ENCODE measurements at places on chromosomes 16 and 17.

DNA sequence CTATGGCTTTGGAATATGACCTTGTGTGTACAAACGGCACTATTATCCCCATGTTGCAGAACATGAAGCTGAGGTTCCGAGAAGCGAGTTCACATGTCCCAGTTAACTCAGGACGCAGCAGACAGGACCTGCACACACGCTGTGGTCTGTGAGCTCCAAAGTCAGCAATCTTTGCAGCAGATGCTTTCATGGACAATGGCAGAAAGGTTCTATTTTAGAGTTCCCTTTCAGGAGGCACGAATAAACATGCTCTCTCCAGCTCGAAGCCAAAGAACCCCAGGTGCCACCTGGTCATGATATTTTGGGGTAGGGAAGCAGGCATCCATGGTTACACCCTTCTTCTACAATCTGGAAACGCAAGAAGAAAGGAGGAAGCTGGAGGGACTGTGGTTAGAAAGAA is 412.0 kb downstream of the TMEM114 start:
- no peak for DNase-seq

DNA sequence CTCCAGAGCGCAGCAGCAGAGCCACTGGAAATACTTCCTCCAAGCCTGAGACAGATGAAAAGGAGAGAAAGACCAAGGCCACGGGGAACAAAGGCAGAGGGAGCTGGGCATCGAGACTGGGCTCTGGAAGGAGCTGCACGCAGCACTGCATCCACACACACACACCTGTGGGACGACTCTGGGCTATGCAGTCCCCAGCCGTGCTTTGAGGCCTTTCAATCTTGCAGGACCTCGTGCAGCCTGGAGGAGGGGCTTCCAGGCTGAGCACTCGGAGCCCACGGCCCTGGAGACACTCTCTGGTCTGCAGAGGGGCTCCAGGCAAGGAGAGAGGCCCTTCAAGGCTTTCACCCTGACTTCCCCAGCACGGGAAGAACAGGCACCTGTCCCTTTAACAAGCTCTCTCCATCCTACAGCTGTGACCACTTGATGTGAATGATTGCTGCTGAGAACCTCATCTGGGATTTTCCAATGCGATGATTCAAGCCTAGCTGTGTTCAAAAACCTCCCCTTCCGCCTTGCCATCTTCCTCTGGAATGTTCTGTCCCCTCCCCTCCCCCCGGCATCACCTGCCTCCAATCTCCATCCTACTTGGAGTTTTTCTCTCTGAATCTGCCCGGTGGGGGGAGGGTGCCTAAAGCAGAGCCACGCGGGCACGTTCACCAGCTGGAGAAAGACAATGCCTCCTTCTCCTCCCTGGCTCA is 37.5 kb downstream of the RBFOX3 start:
- DNase-seq = peak; percentile 52

GRCh38 chr16:3642397-3643094 is 11.9 kb upstream of the DNASE1 start:
- peak; percentile 86 for DNase-seq

GRCh38 chr16:85878875-85879274 is 20.1 kb upstream of the IRF8 start:
- no peak for DNase-seq

GRCh38 chr16:48117217-48118105 is 38.3 kb downstream of the ABCC12 start:
- peak; percentile 95 for DNase-seq

- DNase-seq = peak; percentile 88
Observed at GRCh38 chr16:85002608-85003007, 8.7 kb downstream of the ZDHHC7 start.

DNA sequence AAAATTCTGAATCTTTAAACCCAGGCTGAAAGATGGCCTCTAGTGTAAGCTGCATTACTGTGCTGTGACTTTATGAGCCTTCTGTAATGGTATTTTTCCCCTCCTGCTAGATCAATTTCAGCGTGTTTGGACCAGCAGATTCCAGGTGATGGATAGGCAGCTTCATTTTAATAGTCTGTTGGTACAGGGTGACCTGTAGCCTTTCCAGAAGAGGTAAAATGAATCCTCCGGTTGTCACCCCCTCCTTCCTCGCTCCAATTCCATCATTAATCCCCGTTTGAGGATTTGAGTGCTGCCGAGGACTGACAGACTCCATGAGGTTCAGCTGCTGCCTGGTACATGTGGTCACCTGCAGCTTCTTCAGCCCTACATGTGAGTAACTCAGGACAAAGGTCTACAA is 48.9 kb downstream of the MYH3 start:
- DNase-seq = peak; percentile 30

DNA sequence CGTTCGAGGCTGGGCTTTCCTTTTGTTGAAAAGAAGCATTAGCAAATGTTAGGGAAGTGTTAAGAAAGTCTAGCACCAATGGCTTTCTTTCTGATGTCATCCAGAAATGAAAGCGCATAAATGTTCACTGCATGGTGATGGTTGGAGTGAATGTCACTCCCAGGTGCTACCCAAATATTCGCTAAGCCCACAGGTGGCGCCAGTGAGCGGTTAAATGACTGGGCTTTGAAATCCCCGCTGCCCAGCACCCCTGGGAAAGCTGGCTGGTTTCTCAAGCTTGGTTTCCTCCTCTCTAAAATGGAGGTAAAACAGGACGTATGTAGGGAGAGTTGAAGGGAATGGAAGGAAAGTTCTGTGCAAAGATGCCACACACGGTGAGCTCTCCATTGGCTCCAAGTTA is 104.4 kb downstream of the IRX5 start:
- no peak for DNase-seq

DNA sequence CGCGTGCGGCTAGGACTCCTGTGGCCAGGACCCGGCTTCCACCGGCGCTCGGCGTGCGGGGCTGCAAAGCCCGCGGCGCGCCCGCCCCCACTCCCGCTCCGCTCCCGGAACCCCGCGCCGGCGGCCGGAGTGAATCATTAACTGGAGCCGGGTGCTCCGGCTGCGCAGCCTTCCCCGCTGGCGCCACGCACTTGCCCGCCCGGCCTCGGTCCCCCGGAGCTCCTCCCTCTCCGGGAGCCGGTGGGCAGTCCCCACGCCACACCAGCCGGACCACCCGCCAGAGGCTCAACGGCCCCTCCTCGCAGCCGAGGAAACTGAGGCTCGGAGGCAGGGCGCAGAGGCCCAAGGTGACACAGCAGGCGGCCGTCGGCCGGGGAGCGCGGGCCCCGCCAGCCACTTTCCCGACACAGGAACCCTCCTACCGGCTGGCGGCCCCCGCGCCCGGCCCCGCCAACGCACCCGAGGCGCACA is 580 bp downstream of the BCAR1 start:
- peak; percentile 99 for DNase-seq

DNA sequence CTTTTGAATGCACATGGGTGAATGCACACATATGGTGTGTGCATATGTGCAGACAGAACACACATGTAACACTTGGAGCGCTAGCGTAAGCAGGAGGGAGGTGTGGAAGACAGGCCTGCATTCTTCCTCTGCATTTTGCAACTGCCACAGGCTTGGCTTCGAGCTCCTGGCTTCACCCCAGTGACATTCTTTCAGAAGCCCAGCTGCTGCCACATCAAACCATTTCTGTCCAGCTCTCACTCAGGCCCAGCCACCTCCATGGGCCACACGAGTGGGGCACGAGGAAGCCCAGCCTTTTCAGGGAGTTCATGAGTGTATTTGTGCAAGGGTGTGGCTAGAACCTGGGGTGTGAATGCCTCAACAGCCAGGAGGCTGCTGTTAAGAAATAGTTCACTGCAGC is 18.8 kb downstream of the LGALS3BP start:
- peak; percentile 36 for DNase-seq

- no peak for DNase-seq
Observed at GRCh38 chr17:76155988-76156661, 15.1 kb upstream of the FOXJ1 start.

- no peak for DNase-seq
Observed at GRCh38 chr16:15640966-15641365, 2.0 kb downstream of the MARF1 start.

- no peak for DNase-seq
Observed at GRCh38 chr17:38619937-38620550, 14.3 kb upstream of the SRCIN1 start.

GRCh38 chr17:58121925-58122324 is 26.3 kb upstream of the OR4D1 start:
- peak; percentile 65 for DNase-seq

DNA sequence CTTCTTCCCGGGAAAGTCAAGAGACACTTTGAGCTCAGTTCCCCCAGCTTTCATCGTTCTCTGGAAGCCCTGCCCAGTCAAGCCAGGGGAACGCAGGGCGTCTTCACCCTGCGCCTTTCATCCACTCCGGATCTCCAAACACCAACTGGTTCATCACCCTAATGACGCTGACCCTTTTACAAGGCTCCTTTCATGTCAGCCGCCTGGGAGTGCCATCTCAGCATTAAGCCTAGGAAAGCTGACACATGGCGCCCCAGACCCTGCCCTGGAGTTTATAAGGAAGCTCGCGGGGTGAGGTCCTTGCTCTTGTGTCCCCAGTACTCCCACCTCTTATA is 594 bp upstream of the DNAJC7 start:
- peak; percentile 89 for DNase-seq

GRCh38 chr16:72894293-72895151 is 153.4 kb downstream of the ZFHX3 start:
- DNase-seq = peak; percentile 84

DNA sequence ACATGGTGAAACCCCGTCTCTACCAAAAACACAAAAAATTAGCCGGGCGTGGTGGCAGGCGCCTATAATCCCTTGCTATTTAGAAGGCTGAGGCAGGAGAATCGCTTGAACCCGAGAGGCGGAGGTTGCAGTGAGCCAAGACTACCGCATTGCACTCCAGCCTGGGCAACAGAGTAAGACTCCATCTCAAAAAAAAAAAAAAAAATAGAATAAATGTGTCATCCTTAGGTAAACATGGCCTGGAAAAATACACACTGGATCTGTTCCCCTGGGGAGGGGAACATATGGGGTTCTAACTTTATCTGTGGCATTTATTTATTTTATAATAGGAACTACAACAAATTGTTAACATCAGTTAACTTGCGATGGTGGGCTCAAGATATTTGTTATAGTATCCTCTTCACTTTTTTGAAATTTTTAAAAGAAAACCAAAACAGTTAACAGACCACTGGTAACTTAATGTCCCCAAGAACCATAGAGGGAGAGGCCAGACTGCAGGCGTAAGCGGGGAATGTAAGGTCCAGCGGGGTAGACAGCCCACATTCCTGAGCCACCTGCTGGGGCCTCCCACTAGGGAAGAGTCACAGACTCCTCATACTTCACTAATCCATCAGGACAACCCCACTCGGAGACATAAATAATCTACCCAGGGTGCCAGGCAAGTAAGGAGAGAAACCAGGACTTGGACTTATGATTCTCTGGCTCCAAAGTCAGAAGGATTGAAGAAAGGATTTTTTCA is 12.5 kb upstream of the TXNDC11 start:
- DNase-seq = no peak

DNA sequence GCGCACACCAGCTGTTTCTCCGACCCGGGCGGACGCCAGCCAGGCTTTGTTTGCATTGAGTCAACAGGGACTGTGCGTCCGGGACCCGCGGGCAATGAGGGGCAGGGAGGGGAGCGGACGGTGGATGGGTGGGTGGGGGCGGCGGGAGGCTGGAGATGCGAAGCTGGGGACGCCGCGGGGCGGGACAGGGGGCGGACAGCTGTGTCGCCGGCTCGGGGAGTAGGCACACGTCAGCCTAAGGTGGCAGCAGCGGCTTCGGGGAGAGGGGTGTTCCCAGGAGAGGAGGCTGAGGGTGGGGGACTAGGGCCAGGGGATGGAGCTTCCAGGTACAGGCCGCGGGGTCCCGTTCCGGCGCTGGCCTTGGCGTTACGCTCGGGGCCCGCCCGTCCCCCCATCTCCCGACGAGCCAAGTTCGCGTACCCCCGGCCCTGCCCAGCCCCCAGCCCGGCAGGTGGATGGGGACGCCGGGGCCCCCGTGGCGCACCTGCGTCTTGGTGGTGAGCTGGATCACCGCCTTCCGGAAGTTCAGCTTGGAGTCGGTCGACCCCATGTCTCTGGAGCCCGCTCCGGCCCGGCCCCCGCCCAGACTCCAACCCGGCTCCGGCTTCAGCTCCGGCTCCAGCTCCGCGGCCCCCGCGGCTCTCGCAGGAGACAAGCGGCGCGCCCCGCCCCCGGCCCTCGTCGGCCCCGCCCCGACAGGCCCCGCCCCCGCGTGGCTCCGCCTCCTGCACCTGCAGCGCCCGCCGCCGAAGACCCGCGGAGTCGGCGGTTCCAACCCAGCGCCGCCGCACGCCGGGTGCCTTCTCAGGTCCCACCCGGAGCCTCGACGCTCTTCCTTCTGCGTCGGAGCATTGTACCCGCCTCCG is at the start of gene HID1:
Gene HID1, minus strand, starts transcription at position 653 of the 866 bp plus-strand sequence. Its CDS starts 103 bp downstream, at position 550.
- DNase-seq = peak; percentile 92

- no peak for DNase-seq
Observed at GRCh38 chr17:16910341-16910740, 61.6 kb downstream of the TNFRSF13B start.

DNA sequence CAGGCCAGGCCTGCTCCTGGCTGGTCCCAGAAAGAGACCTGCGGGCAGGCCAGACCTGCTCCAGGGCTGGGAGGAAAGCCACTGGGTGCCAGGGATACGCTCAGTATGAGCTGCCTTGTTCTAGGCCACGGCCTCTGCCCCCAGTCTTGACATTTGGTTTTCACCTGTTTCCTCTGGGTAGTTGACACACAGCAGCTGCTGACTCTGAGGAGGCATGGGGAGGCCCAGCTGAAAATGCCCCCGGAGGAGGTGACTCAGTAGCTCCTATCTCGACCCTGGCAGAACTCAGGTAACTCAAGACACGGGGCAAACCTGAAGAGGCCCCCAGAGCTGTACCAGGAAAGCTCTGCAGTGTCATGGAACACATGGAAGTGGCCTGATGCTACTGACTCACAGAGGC is 13.9 kb upstream of the ADGRG1 start:
- no peak for DNase-seq

- no peak for DNase-seq
Observed at GRCh38 chr17:74680941-74681340, 31.8 kb downstream of the CD300LF start.

DNA sequence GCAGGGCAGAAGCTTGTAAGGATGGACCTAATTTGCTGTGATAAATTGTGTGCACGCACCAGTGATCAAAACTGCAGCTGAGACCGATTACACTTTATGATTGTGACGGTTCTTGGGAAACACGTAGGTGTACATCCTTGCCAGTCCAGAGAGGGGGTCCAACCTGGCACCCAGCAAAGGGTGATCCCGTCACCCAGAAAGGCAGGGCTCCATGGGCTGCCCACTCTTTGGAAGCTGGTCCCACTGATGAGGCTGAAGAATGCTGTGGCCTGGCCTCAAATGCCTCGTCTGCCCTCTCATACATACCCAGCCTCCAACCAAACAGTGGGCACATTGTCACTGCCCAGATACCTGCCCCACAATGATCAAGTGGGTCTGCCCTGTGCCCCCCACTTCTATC is 132.0 kb downstream of the C16orf78 start:
- DNase-seq = no peak

DNA sequence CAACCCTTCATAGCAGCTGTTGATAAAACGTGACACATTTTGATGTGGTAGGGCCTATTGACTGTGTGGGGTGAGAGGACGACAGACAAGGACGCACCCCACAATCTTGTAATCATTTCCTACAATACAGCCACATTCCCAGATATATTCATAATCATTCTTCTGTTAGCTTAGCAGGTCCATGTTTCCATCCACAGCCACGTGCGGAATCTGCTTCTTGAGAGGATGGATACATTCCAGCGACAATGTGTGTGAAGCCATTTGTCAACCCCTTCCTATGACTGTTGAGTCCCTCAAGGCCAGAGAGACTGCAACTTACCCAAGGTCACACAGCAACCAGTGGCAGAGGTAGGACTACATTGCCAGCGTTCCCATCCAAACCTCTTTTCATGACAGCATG is 8.7 kb upstream of the COPS3 start:
- DNase-seq = no peak
